ENCODE measurements at places on chromosomes 7 and 10.

DNA sequence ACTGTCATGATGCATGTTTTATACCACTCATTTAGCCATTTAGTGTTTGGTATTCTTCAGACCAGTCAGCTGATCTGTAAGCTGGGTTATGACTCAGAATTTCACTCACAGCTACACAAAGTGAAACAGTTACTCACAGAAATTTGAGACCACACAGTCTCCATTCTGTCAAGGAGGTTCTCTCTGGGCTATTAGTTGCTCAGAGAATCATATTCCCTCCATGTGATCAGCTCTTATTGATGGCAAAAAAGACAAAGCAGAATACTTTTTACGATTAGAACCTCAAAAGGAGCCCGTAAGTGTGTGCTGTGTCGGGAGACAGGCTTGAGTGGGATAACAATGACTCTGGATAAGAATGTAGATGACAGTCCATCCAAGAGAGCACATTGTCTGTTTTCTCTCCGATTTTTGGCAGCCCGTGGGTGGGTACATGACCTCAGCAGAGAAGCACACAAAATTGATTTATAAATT lies 277.6 kb upstream of the SORCS1 start:
- no peak for DNase-seq

DNA sequence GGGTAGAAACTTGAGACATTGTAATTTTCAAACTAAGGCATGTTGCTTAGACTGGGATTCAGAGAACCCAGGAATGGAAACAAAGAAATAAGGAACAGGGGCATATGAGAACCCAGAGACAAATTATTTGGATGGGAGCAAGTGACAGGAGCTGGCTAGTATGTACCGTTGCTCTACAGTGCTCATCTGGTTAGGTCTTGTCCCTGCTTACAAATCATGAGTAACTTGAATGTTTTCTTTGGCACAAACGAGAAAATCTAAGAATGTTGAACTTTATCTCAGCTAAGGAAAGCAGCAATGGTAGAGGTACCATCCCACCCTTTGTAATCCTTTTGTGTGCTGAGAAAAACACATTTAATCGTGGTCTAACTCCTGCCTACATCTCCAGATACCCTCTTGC lies 116.0 kb upstream of the IMMP2L start:
- DNase-seq: no peak

- DNase-seq: no peak
Observed at GRCh38 chr10:123507298-123507697, 158.9 kb upstream of the GPR26 start.

GRCh38 chr7:143013893-143014292 lies 13.0 kb downstream of the OR9A2 start:
- DNase-seq: no peak

GRCh38 chr7:158812684-158813083 lies 16.6 kb downstream of the ESYT2 start:
- DNase-seq: no peak

GRCh38 chr10:2137549-2138174 lies 400.3 kb upstream of the ADARB2 start:
- DNase-seq: no peak

DNA sequence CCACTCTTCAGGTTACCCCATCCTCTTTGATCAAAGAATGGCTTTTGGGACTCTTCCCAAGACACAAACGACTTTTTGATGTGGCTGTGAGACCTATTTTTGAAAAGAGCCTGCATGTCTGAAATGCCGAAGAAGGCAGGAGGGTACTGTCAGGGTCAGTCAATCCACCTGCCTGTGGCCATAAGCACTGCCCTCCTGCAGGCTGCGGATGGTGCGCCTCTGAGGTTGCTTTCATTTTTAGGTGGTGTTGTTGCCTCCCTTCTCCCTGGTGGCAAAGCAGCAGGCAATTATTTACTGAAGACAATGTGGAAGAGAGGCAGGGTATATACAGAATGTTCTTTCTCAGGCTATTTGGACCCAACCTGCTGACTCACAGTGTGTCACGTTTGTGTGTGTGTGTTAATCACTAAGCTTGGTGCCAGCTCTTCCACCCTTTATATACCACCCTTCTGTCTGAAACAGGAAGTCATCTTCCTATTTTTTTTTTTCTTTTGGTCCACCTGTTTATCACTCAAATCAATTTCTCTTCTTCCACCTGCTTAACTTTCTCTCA lies 1421.2 kb upstream of the CELF2 start:
- DNase-seq: no peak

DNA sequence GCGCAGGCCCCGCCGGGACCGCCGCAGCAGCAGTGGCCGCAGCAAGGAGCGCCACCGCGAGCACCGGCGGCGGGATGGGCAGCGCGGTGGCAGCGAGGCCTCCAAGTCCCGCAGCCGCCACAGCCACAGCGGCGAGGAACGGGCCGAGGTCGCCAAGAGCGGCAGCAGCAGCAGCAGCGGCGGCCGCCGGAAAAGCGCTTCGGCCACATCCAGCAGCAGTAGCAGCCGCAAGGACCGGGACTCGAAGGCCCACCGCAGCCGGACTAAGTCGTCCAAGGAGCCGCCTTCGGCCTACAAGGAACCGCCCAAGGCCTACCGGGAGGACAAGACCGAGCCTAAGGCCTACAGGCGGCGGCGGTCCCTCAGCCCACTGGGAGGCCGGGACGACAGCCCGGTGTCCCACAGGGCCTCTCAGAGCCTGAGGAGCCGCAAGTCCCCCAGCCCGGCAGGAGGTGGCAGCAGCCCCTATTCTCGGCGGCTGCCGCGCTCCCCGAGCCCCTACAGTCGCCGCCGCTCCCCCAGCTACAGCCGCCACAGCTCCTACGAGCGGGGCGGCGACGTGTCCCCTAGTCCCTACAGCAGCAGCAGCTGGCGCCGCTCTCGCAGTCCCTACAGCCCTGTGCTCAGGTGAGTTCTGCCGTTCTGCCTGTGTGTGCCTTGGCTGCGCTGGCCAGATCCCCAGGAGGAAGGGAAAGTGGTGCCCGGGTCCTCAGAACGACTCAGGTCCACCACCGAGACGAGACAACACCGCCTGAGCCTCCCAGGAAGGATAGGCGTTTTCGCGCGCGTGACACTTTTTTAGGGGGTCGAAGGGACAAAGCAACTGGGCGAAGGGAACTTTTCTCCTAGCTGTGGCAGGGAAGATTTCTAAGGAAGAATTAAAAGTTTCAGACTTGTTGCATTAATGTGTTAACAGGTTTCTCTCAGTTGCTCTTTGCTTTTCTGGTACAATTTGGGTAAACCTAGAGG lies 1.5 kb downstream of the CDK13 start:
- peak; percentile 60 for DNase-seq

DNA sequence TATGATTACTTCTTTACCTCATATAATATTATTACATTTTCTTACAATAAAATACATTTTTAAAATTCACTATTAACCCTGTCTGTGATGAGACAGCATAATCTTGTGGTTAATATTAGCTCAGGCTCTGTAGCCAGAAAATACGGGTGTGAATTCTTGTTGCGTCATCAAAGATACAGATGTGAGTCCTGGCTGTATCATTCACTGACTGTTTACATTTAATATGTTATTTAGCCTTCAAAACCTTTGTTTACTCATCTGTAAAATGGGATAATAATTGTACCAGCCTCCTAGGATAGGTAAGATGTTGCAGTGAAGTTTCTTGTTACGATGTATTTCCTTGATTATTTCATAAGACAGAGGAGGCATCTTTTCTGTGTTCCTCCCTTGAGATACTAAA lies 184.7 kb upstream of the PRPS1L1 start:
- no peak for DNase-seq

- DNase-seq: no peak
Observed at GRCh38 chr10:76883596-76883995, 754.0 kb downstream of the KCNMA1 start.

GRCh38 chr7:76358481-76359110 lies at the start of gene YWHAG:
Gene YWHAG, minus strand, starts transcription at chr7:76358991. Its CDS starts 183 bp downstream, at chr7:76358808.
- DNase-seq: peak; percentile 77

GRCh38 chr7:7146837-7147236 lies 35.5 kb upstream of the C1GALT1 start:
- no peak for DNase-seq

DNA sequence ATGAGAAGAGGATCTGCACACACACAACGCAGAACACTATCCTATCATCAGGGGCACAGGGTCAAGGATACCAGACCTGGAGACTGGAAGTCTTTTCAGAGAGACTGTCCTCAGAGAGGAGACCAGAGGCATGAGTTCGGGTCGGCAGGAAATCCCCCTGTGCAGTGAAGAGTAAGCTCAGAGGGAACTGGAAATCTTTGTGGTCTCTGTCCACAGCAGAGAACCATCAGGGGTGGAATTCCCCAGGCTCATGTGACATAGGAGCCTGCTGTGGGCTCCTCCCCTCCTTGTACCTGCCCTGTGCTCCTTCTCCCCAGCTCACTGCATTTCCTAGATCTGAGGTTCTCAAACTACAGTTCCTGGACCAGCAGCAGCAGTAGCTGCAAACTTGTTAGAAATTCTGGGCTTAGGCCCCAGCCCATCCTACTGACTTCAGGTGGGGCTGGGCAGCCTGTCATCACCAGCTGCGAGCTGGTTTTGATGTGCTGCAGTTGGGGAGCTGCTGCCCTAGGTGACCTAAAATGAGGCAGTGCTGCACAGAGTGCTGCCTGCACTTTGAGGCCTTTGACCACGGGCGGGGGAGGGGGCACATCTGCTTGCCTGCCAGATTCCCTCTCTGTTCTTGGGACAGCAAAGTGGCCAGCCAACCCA lies 2.4 kb downstream of the ZMIZ2 start:
- DNase-seq: peak; percentile 38

DNA sequence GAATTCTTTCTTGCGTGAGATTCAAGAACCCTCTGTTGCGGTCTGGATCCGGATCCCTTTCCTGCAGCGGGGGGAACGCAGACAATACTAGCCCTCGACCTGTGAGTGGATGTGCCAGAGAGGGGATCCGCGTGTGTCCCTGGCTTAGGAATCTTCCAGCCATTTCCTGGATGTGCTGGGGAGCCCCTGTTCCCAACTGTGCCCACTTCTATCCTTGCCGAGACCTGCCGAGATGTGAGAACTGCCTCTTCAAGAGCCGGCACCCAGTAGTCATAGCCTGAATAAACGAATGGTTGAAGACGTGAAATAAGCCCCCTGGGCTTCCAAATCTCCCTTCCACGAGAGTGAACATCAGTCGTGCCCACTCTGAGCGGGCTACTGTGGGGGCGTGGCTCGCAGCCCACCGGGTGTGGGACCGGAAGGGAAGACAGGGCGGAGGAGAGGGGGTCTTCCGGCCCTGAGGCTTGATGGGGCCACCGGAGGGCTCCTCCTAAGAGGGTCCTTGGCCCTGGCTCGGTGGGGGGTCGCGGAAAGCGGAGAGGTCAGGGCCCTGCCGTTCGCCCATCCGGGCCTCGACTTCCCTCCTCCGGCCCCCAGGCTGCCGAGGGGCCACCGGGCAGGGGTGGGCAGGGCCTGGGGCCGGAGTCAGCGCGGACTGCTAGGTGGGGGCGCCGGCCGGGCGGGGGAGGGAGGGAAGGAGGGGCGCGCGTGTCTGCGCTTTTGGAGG lies 1.3 kb upstream of the CCDC136 start:
- no peak for DNase-seq

- peak; percentile 76 for DNase-seq
Observed at GRCh38 chr10:62779487-62780248, 24.9 kb upstream of the ADO start.

- peak; percentile 20 for DNase-seq
Observed at GRCh38 chr10:114043532-114044246, at the start of gene ADRB1. Gene ADRB1, plus strand, starts transcription at chr10:114043866. Its CDS starts 267 bp downstream, at chr10:114044133.

- DNase-seq: no peak
Observed at GRCh38 chr7:29453021-29453420, 110.6 kb upstream of the PRR15 start.

GRCh38 chr7:44772867-44773266 lies 23.6 kb upstream of the PPIA start:
- no peak for DNase-seq

DNA sequence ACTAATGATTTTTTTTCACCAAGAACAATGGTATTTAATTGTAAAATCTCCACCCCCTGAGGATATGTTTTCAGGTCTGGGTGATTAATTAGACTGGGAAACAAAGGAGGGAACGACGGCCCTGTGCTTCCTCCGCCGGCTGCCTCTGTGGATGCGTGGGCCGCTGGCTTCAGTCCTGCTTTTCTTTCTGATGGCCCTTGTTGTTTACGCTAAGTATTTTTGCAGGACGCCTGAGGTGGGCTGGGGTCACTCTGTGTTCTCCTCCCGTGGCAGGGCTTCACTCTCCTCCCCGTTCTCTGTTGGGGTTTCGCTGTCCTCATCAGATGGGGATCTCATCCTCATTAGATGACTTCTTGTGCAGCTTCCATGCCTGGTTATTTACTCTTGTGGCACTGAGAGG lies 5.2 kb upstream of the ACBD5 start:
- no peak for DNase-seq

DNA sequence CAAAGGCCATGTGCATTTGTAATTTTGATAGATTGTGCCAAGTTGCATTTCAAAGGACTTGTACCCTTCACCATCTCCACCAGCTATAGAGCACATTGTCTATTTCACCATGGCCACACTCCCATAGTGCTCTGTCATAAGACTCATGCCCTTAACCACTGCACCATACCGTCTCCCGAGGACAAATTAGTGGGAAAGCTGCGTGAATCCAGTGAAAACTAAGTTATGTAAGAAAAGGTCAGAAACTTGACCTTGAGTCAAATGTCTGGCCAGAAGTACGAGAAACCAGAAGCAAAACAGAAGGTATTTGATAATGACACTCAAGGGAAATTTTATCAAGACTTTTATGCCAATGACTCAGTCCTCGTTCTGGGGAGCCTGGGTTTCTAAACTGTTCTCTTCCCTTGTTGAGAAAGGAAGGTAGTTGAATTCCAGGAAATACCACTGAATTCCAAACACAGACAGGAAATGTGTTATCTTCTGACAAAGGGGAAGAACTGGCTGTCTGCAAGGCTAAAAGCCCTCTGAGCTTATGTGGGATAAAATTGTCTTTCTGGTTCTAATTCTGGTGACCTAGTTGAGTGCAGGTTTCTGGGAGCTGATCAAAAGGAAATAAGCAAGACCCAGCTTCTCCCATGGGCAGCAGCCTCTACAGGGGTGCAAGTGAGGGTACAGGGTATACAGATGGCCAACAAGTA lies 49.7 kb downstream of the CDK1 start:
- no peak for DNase-seq

- DNase-seq: no peak
Observed at GRCh38 chr10:16685551-16685950, 131.7 kb downstream of the RSU1 start.

DNA sequence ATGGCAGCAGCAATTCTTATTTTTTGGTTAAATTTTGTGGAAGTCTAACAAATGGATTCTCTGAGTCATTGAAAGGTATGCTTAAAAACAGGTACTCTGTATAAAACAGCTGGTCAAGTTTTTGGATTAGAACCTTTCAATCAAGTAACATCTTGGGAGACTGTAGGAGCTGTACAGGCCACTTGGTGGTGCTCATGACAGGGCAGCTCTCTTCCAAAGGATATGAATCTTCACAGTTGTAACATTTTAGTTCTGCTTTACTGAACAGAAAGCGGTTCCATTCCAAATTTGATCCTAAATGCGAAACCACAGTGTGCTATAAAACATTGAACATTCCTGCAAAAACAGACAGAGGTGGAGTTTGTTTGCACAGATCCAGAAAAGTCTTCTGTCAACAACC lies 44.5 kb upstream of the AGR3 start:
- DNase-seq: no peak

GRCh38 chr7:101956130-101956529 lies 138.7 kb downstream of the CUX1 start:
- no peak for DNase-seq

GRCh38 chr7:55517191-55517633 lies 55.1 kb downstream of the VOPP1 start:
- DNase-seq: peak; percentile 67

Measured in stimulated activated CD8-positive, alpha-beta memory T cell treated with anti-CD3 and anti-CD28 coated beads, Interleukin-15, amount 100 ng/mL, for 48 hours (primary cell).